ENCODE measurements at places on chromosomes 4 and X. TPM values are rescaled to one million over a fixed set of nuclear protein-coding genes. Genes with fewer than 3 reads are reported as not detected.

ZBTB49 gene
- total RNA-seq: 14.0 TPM

ARR3 gene
- not detected for total RNA-seq

USP17L29 gene
- total RNA-seq: not detected

C4orf46 gene
- total RNA-seq: 4.4 TPM

IBSP gene
- total RNA-seq: not detected

Measured in T-cell (primary cell).